ENCODE measurements at places on chromosomes 1 and 21. TPM values are rescaled to one million over a fixed set of nuclear protein-coding genes. Genes with fewer than 3 reads are reported as not detected.
A peak's percentile ranks its signal among the peaks of the same experiment; 100 is the strongest.

The KDF1 gene
- total RNA-seq, result not detected

The PADI3 gene
- total RNA-seq, result not detected

DNA sequence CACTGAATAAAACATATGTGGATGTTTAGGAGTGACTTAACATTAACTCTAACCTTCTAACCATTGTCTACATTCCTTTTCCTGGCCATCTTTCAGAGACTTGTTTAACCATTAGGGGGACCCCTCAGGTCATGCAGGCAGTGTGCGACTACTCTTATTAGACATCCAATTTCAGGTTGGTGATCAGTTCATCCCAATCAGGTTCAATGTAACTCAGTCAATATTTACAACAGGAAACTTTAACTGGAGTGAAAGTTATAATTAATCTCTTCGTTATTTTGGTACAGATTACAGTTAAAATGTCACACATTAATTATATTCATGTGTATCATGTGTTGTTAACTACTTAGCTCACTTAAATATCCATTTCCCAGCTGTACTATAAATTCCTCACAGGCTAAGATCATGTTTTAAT, 68.8 kb upstream of the RGS1 start:
- no peak for DNase-seq

- no peak for DNase-seq
Measured at GRCh38 chr1:207221934-207222351, 99.5 kb upstream of the CD55 start.

DNA sequence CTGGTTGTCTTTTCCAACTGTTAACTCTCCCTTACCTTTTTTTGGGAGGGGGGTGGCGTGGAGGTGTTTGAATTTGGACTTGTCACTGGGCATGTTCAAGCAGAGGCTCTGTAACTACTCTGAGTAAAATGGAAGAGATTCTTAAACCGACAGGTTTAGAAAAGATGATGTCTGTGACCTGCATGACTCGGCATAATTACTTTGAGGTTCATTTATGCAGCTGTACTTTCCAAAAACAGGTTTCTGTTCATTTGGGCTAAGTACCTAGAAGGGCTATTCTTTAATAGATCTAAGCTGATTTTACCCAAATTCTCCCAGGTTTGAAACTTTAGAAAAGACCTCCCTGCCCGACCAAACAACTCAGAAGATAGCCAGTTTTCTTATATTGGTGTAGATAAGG, 80.3 kb downstream of the SLC35A3 start:
- no peak for DNase-seq

- no peak for DNase-seq
Measured at GRCh38 chr1:50373532-50373931, 49.7 kb downstream of the DMRTA2 start.

DNA sequence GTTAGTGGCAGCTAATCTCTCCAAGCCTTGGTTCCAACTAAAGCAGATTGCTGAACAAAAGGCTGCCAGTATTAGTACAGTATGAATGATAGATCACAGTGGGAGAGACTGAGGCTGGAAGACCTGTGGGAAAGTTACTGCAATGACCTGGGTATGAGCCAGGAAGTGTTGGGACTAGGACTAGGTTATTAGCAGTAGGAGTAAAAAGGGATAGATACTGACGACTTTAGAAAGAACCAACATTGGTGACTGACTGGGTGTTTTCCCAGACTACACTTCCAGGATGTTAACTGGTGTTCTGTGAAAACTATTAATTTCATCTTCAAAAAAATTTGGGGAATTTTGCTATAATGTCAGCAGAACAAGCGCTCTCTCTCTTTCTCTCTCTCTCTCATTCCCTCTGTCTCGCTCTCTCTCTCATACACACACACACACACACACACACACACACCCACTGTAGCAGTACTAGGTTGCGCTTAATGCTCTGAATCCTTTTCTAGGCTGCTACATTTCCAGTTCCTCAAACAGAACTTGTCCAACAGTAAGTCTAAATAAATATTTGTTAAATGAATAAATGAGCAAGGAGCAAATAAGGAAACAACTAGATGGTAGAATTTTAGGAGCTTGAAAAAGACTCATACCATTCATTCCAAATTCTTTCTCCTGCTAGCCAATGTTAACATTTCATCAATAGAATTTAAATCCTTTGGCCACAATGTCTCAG, 47.6 kb upstream of the RGS8 start:
- no peak for DNase-seq

- peak; percentile 22 for DNase-seq
Measured at GRCh38 chr1:230863449-230863848, 4.9 kb downstream of the C1orf198 start.

DNA sequence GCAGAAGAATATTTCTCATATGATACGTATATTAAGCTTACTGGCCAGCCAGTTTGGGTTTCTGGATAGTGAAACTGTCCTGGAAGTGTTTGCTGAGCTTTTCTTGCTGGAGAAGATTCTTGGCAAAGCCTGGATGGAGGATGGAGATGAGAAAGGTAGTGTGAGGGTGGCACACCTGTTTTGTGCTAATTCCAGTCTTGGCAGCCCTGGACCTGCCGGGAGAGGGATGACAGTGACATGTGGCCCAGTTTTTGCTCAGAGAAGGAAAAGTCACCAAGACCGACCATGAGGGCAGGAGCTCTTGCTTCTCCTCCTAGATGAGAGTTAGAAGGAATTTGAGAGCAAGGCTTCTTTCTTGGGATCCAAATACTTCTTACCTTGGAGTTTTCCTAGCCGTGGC, 34.1 kb downstream of the DOP1B start:
- no peak for DNase-seq

DNA sequence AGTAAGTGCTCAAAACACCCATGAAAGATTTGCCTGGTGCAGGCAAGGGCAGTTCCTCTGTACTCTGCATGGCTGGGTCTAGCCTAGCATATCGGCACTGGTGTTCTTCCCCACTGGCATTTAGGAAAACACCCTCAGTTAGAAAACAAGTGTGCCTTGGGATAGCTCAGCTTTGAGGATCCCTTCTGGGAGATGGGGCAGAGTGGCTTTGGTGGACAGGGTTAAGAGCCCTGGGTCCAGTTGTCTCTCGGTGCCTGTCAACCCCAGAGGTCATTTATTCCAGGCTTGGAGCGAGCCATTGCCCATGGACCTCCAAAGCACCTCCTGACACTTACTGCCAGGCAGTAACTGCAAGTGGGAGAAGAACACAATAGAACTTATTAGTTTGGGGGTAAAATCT, 80.8 kb upstream of the DIRAS3 start:
- DNase-seq, result no peak

GRCh38 chr1:15173863-15174614, 20.5 kb downstream of the TMEM51 start:
- no peak for DNase-seq

- DNase-seq, result no peak
Measured at GRCh38 chr1:26158908-26159742, at the start of gene FAM110D. Gene FAM110D, plus strand, starts transcription at chr1:26159079. Its CDS starts 2,213 bp downstream, at chr1:26161292.

- DNase-seq, result no peak
Measured at GRCh38 chr1:168057921-168058320, 78.8 kb downstream of the GPR161 start.
